ENCODE measurements at places on chromosomes 12 and 14.

DNA sequence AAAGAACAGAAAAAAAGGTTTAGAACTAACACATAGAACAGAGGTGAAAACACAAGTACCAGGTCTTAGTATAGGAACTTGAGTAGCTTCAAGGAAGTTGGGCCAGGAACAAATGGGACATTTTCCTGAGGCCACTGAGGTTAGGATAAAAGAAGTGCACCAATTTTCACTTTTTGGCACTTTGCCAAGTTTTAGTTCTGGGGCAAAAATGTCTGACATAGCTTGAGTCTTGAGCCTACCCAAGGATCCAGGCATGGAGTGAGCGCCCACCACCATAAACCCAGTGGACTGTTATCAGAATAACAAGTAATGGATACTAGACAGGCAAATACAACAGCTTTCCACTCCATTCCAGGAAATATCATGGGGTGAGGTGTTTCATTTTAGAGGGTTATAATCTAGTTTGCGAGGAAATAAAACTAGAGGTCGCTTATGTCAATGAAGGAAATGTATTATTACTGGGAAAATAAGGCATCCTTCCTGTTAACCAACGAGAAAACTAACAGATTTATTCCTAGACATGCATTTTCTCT lies 199.7 kb upstream of the HMGA2 start:
- DNase-seq = no peak

DNA sequence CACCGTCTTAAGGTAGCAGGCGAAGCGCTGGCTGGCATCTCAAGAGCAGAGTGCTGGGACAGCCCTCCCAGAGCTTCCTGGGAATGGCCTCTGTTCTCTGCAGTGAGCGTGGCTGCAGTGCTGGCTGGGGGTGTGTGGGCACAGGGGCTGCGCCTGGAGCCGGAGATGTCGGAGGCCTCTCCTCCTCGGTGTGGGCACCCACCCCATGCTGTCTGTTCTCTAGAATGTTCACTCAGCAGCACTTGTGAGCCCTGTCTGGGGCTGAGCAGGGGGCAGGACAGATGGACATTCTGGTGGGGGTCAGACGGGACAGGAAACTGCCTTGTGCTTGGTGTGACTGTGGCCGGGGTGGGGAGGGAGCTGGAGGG lies 15.9 kb downstream of the FBRSL1 start:
- no peak for DNase-seq

DNA sequence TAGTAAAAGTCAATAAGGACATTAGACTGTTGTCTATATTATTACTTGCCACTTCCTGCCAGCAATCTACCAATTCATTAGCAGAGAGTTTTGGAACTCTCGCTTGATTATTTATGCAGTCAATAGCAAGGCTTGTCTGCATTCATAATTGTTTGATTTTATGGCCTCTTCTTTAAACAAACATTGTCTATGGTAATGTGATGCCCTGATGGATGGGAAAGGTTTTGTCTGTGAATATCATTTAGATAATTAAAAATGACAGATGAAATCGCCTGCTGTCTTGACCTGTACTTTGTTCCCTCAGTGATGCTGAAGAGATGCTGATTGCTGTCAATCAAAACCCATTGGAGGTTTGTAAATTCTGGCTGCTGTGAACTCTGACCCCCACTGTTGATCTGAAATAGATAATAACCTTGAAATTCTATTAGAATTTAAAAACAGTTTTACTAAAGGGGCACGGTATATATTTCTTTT lies 455.3 kb downstream of the NPAS3 start:
- no peak for DNase-seq

DNA sequence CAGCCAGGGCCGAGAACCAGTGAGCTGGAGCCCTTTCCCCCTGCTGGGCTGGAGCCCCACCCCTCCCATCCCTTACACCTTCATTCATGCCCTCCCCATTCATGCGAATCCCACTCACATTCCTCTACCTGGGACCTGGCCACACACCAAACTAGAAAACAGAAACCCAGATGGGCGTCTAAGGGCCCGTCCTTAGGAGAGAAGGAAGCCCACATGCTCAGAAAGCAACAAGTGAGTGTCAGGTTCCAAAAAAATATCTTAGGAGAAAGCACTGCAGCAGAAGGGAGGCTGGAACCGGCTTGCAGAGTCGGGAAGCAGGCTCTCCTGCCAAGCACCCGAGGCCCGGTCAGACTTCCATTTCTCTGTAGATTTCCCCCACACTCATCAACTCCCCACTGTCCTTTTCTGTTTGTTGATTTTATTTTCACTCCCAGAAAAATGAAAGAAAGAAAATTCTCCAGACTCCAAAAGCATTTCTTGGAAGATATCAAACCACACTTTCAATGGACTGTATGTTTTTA lies 13.6 kb downstream of the BCL11B start:
- no peak for DNase-seq

- DNase-seq = no peak
Observed at GRCh38 chr12:5830111-5830510, 114.9 kb downstream of the ANO2 start.

DNA sequence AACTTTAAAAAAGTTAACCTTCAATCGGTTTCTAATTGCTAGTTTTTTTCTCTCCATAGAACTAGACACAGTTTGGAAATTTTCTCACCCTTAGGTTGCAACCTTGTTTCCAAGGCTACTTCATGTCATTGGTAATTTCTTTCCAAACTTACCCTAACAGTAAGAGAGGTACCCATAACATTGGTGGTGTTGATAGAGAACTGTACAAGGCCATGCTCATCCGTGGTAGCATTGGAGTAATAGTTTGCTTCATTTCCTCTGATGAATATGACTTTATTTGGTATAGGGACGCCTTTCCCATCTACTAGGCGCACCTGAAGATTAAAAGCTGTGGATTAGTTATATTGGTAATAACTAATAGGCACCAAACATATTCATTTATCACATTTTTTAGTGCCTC lies 11.6 kb downstream of the A2M start:
- DNase-seq = no peak

GRCh38 chr14:75904311-75904710 lies 77.5 kb downstream of the TGFB3 start:
- DNase-seq = no peak

GRCh38 chr14:97873291-97873690 lies 1076.1 kb downstream of the VRK1 start:
- DNase-seq = no peak

GRCh38 chr12:66047411-66048021 lies 83.0 kb downstream of the LLPH start:
- no peak for DNase-seq

DNA sequence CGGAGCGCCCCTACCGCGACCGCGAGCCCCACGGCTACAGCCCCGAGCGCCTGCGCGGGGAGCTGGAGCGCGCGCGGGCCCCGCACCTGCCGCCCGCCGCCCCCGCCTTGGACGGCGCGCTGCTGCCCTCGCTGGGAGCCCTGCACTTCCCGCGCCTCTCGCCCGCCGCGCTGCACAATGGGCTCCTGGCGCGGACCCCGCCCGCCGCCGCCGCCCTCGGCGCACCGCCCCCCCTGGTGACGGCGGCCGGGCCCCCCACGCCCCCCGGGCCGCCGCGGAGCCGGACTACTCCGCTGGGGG lies 27.0 kb downstream of the LRCOL1 start:
- DNase-seq = no peak

DNA sequence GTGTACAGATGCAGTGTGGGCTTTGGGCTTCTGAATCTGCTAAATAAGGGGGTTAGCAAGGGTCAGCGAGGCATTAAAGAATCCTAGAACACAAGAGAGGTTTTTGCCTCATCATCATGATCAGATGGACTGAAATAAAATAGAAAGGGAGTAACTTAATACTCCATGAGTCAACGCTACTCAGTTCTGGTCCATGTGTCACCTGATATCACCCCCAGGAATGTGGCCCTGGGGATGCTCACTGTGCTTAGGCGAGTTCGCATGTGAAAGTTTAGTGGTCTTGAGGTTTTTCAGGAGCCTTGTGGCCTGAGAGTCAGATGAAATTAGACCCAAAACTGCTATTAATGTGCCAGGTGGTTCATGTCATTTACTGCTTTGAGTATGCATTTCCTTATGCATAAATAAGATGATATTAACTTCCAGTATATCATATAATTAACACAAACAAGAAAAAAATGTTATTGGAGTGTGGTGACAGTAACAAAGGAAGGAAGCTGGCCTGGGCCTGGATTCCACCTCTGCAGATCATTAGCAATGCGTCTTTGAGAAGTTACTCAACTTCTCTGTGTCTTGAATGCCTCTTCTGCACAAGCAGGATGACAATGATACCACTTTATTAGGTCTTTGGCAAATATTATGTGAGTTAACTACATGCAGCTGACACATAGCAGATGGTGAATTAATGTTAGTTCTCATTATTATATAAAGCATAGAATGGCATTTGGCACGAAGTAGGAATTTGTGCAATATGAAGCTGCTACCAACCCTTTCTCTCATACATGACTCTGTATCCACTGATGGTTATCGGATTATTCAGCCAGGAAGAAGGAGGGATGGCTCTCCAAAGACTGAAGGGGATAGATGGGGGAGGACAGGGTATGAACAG lies 1272.6 kb downstream of the AACS start:
- no peak for DNase-seq

GRCh38 chr14:88468406-88468805 lies 82.9 kb downstream of the SPATA7 start:
- DNase-seq = no peak

- DNase-seq = no peak
Observed at GRCh38 chr14:61559641-61560201, 135.6 kb upstream of the HIF1A start.

GRCh38 chr12:58139894-58140293 lies 198.5 kb downstream of the ATP23 start:
- DNase-seq = no peak

DNA sequence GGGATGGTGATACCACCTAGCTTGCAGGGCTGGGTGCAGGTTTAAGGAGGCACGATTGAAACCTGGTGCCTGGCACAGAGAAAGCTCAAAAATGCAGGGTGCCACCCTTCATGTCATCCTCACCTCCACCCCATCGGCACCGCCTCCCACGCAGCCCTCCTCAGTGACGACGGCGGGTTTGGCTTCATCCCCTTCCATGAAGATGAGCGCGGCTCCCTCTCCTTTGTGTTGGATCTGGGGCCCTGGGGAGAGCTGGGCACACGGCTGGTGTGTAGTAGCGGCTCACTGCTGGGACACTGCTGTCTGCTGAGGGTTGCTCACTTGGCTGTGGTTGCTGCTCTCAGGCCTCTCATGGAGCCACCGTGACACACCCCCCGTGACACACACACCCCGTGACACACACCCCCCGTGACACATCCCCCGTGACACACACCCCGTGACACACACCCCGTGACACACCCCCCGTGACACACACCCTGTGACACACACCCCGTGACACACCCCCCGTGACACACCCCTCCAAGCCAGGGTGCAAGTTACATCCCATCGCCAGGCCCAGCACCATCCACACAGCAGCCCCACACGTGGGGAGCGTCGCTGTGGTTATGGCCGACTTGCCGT lies 42.9 kb upstream of the FZD10 start:
- DNase-seq = no peak

GRCh38 chr12:62519043-62519442 lies 52.4 kb downstream of the MON2 start:
- no peak for DNase-seq

DNA sequence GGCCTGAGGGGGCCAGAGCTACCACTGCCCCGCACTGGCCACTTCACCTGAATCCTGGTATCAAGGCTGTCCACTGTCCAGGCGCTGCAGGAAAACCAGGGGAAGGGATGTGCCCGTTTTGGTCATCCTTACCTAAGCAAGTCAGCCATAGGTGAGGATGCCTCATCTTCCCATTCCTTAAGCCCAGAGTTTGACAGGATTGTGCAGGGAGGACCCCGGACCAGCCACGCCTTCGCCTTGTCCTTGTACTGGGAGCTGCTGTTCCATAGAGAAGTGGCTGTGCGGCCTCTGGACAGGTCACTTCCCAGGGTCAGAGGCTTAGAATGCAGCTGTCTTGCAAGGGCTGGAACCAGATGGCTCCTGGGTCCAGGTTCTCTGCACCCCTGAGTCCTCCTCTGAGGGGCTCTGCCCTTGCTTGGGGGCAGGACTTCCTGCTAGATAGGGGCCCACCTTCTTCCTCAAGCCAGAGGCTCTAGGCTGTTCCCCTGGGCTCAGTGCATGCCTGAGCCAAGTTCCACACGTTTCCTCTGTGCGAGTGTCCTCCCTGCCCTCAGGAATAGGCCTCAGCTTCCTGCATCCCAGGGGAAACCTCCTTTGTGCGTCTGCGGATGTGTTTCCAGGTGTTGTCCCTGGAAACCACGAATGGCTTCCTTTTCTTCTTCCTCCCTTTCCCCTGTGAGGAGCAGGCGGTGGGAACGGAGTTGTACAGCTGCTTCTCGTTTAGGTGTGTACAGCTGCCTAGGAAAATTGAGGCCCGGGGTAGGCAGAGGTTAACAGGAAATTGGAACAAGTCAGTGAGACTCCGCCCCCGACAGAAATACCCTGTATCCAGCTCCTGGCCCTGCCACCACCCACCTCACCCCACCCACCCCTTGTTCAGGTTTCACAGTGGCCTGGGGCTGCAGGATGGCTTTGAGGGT lies 54.3 kb upstream of the RIN3 start:
- DNase-seq = no peak

DNA sequence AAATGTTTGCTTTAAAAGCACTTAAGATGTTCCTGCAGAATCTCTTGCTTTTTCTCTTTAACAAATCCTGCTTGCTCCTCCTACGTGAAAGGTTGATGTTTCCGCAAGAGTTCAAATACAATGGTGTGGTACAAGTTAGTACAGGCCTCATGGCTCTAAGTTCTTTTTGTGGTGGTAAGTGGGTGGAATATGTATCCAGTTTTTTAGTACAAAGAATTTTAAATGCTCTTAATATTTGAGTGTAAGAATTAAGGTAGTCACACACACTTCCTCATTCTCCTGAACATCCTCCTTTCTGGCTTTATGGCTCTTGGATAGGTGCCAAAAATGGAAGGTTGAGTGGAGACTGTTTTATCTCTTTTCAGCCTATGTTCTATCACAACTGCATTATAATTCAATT lies 1.8 kb downstream of the OTOGL start:
- DNase-seq = no peak

DNA sequence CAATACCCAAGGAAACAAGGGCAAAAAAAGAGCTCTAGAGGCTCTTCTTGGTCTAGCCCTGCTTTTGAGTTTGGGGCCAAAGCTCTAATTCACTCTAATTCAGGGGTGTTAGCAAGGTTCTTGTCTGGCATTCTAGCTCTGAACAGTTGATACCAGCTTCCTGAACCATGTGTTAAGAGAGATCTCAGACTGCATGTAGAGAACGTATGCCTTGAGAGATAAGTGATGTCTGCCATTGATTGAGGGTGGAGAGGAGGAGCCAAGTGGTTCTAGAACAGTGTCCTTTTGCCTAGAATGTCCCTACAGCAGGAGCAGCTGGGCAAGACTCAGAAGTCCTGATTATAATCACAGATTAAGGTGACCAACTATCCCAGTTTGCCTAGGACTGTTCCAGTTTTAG lies 18.2 kb upstream of the POC1B start:
- no peak for DNase-seq

GRCh38 chr14:32202491-32202997 lies 525 bp downstream of the RNU6-8 start:
- no peak for DNase-seq

DNA sequence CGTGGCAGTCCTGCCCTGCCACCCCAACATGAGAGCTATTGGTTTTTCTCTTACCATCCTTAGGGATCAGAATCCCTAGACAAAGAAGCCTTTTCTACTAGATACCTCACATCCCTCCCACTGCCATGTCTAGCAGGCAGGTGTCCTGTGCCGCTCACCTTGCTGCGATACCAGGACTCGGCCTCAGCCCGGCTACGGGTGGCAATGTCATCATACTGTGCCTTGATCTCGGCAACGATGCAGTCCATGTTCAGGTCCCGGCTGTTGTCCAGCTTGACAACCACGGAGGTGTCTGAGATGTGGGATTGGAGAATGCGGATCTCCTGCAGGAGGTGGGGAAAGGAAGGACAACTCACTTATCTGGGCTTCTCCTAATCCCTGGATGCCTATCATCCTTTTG lies 4.5 kb downstream of the KRT83 start:
- no peak for DNase-seq

Data from activated T-helper 1 cell treated with Interleukin-2 at 50 U/mL for 16 hours (primary cell).